Pancreas (tissue), 10 donors: ENCODE measurements at places on chromosomes 7 and 10. TPM values are rescaled to one million over a fixed set of nuclear protein-coding genes. Genes with fewer than 3 reads are reported as not detected.

- peak; percentile 23 for DNase-seq
These were observed 6.1 kb downstream of the NPY start for GRCh38 chr7:24290004-24290641.

DNA sequence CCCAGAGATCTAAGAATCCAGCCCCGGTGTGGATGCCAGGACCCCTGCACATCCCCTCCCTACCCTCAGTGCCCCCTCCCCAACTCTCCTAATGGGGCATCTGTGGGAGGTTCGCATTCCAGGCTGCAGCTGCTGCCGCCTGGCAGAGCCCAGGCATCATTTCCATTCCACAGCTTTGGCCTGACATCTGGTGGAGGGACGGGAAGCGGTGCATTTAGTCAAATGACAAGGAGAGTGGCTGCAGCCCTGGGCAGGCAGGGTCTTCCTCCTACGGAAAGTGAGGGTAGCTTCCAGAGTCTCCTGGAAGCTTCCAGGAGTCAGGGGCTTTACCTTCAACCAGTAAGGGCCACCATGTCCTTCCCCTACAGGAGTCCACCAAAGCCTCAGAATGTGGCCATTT is 30.8 kb downstream of the PRLHR start:
- no peak for DNase-seq

PRPS1L1 gene
- not detected for total RNA-seq

KNDC1 gene
- 0.63 TPM for total RNA-seq

NME8 gene
- total RNA-seq, result not detected

TUBB8 gene
- not detected for total RNA-seq
